EH (cell line): ENCODE measurements at places on chromosomes 6 and 20.

GRCh38 chr6:4280707-4281106 is 145.3 kb upstream of the ECI2 start:
- DNase-seq = peak; percentile 88

GRCh38 chr6:68127074-68127473 is 508.0 kb upstream of the ADGRB3 start:
- no peak for DNase-seq

- no peak for DNase-seq
Measured at GRCh38 chr20:23666698-23667097, 22.1 kb downstream of the CST4 start.

DNA sequence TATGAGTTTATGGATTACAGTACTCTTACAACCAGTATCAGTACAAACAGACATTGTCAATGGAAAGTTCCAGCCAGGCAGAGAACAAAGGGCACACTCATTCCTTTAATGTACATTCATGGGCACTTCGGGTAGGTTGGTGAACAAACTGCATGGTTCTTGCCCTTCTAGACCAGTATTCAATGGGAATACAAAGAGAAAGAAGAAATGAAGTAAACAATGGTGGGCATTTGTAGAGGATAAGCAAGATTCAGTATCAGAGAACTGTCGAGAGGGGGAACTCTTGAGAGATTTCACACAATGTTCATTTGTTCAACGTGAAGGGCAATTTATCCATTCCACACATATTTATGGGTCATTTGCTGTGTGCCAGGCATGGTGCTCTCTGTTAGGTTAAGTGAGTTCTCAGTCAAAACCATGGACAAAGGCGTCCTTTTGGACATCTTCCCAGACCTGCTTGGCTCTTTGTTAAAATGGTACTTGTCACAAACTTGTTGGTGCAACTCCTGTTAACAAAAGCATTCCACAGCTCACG is 714.8 kb downstream of the DHX35 start:
- DNase-seq = peak; percentile 37

DNA sequence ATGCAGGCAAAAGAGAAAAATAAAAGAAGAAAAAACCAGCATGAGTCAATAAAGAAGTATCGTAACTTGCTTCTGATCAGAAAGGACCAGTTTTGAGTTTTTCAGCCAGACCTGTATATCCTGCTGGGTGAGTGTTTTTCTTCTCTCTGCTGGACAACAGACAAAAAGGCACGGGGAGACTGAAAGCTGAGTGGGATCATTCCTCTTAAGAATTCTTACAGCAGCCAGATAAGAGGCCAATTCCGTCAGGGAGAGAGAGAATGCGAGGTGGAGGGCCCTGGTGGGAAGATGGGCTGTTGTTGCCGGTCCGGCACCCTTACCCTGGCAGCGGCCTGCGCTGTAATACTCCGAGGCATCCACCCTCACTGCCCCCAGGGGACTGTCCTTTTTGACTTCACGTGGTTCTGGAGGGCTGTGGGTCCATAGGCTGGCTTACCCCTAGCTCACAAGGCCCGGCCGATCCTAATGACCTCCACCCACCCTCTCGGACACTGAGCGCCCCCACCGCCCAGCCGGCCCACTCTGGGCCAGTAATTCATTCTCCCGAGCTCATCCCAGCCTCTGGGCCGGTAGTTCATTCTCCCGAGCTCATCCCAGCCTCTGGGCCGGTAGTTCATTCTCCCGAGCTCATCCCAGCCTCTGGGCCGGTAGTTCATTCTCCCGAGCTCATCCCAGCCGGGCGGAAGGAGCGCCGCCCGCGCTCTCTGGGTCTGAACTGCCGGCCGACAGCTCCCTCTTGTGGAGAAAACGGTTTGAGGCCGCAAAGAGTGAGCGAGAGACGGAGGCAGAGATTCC is 118.3 kb upstream of the SIRPA start:
- DNase-seq = peak; percentile 85

DNA sequence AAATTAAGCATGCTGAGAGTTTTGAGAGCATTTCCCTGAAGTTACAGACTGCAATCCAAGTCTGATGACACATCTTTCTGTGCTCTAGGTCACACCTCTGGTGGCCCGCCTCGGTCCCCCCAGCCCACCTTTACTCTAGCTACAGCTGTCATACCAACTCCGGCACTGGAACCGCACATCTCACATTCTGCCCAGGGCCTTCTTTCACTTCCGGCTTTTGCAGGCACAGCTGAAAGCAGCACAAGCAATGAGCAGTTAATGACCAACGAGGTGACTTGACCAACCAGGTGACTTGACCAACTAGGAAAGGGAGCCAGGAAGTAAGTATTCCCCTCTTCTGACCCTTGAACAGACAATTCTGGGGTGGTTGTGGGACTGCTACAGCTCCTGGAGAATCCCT is 88.6 kb upstream of the MOCS1 start:
- no peak for DNase-seq

DNA sequence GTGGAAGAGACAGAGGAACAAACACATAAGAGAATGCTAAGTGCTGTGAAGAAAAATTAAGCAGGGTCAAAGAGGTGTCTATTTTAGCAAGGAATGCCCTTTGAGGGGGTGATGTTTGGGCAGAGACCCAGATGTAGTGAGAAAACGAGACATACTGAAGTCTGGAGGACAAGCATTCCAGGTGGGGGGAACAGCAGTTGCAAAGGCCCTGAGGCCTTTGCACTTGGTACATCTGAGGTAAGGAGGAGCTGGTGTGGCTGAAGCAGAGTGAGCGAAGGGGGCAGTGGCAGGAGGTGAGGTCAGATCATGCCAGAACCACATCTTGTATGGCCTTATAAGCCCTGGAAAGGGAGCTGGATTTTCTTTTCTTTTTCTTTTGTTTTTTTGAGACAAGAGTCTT is 6.2 kb upstream of the GDF5 start:
- DNase-seq = no peak

DNA sequence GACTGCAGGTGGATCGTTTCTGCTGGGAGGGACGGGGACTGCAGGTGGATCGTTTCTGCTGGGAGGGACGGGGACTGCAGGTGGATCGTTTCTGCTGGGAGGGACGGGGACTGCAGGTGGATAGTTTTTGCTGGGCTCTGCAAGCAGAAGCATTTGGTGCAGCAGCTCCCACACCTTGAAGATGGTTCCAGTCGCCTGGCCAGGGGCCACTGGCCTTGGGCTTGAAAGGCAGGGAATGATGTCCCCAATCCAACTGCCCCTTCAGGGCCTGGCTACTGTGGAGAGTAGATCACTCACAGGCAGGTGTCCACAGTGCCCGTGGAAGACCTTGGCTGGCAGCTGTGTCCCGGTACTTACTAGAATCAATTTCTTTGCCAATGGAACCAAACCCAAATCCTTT is 68.2 kb downstream of the PSMG4 start:
- no peak for DNase-seq

DNA sequence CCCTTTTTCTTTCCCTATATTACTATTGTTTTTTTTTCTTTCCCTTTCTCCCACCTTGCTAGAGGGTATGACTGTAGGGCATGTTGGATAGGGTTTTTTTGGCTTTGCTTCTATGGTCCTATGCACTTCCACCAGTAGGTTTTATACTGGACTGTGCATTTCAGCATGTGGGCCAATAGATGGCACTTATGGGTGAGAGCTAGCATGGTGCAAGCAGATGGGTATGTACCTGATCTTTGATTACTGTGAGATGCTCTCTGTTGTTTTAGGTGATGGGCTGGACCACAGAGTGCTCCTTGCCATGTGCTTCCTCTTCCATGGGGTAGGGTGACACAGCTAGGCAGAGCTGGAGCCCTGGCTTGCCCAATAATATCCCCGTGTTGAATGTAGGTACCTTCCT is 128.5 kb upstream of the CHD6 start:
- no peak for DNase-seq

- DNase-seq = peak; percentile 41
Measured at GRCh38 chr6:108464418-108465097, 96.2 kb upstream of the FOXO3 start.

GRCh38 chr6:166542580-166542912 is 43.9 kb downstream of the RAMACL start:
- DNase-seq = peak; percentile 17

DNA sequence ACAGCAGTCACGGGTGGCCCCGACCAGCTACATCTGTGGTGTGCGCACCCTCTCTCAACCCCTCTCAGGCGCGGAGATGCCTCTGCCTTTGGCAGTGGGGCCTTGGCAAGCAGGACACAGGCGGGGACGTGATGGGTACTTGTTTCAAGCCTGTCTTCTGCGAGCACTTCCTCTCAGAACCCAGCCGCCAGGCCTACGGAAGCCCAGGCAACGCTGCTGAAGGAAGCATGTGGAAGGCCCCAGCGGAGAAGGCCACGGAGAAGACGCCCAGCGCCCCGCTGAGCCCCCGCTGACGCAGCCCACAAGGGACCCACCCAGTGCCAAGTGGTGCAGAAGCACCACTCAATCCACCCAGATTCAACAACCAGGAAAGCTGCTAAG is 13.0 kb downstream of the SERPINB6 start:
- no peak for DNase-seq

- no peak for DNase-seq
Measured at GRCh38 chr6:164072240-164072666, 657.7 kb downstream of the QKI start.

DNA sequence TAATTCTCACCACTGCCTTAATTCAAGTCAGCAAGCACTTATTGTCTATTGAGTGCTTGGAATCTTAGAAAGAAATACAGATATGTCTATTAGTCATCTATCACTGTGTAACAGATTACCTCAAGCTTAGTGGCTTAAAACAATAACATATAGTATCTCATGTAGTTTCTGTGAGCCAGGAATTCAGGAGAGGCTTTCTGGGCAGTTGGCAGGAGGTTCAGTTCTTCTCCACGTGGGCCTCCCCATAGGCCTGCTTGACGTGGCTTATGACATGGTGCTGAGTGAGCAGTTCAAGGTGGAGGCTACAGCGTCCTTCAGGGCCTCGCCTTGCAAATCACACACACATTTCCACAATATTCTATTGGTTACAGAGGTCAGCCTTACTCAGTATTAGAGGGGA is 69.7 kb downstream of the DTD1 start:
- no peak for DNase-seq

DNA sequence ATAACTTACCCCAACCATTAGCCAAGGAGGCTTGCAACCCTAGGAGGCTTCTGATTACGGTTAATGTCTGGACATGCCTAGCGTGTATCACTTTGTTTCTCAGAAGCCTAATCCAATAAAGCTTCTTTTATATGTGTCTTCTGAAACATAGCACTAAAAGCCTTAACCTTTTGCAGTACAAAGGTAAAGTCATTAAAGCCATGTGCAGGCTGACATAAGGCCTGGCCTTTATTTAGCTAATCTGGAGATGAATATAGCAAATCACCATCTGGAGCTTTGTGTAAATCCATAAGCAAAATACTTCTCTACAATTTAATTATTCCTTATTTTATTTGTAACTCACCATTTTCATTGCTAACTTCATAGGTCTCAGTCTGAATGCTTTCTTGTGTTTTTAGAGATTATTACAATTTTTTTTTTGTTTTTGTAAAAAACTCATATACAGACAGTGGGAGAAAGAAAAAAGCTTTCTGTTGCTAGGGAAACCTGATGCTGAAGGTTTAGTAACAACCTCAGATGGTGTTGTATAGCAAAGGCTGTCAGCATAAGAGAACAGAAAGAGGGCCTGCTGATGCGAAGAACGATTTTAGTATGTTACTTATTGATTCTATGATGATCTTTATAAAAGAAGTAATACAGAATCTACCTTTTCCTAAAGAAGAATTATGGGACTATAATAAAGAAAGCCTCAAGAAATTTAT is at the start of gene EYS:
Gene EYS, minus strand, starts transcription at position 101 of the 701 bp plus-strand sequence. CDS start 211,816 bp downstream, outside the sequence.
- DNase-seq = no peak
